WERI-Rb-1 (cell line): ENCODE measurements at places on chromosomes 4 and X.

DNA sequence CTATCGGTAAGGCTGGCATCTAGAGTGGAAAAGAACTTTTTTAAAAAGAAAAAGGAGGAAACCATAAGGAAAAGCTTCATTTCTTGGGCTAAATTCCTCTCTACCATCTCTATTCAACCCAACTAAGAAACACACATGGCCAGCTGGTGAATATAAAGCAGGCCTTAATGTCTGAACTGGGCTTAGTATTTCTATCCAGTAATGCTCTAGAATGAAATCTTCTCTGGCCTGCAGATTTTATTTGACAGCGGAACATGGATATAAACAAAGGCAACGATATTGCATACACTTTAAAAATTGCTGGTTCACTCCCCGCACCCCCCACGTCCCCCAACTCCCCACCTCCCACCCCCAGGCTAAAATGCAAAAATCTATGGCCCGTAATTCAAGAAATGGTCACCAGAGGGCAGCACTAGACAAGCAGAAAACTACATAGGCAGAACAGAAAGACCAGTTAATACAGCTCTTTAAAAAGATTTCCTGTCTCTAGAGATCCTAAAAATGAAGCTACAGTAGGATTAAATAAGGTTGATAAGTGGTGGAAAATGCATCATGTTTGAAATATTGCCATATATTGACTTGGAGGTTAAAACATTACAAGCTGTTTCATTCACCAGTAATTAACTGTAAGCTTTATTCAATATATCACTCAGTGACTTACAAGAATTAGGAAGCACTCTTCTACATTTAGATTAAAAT is 155.2 kb upstream of the GALNT7 start:
- DNase-seq, result peak; percentile 62

DNA sequence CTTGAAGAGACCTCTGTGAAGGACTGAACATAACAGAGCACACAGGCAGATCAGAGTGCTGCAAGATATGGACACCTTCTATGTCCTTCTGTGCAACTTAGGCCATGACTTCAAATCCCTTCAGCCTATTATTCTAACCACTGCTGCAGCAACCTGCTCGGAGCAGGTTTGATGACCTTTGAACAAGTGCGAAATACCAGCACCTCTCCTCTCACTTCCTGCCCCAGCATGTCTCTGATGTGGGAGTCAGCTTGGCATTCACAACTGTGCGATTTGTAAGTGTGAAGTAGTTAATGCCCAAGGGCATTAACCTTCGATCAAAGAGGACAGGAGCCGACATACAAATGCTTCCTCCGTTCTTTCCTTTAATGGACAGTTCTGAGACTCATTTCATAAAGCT is 1.6 kb upstream of the EXOC1 start:
- no peak for DNase-seq

DNA sequence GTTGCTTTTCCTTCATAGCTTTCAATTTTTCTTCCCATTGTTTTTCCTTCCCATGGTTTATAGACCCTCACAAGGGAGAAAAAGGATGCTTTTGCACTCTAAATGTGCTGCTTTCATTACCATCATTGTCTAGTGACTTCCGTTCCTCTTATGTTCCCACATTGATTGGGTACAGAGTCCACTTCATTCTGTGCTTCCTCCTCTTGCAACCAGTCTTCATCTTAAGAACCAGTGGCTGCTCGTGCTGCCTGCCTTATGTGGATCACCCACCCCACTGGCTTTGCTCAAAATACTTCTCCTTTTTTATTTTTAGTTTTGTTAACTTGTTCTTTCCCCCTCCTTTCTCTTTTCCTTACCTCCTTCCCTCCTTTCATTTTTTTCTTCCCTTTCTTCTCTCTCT is 76.5 kb upstream of the BOD1L1 start:
- DNase-seq, result no peak

- no peak for DNase-seq
These were observed 61.9 kb downstream of the PRKG2 start for GRCh38 chr4:81152839-81153713.

- DNase-seq, result no peak
These were observed 440.3 kb upstream of the AADAT start for GRCh38 chr4:170529748-170530722.

DNA sequence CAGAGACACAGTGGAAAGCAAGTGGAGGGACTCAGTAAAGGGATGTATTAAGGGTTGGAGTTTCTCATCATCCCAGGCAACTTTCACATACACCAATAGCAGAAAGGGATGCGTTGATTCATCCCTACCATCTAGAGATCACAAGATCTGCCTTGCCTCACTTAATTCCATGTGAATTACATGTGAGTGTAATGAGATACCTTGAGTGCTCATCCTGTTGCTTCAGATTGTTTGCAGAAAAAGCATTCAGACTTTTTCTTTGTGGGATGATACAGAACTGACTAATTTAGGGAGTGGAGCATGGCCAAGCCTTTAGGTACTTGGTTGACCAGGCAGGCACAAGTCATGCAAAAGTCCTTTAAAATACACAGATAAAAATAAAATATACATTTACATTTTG is 124.8 kb upstream of the SLIT2 start:
- DNase-seq, result no peak

- DNase-seq, result no peak
These were observed 1099.3 kb upstream of the DIAPH2 start for GRCh38 chrX:95585321-95585720.

DNA sequence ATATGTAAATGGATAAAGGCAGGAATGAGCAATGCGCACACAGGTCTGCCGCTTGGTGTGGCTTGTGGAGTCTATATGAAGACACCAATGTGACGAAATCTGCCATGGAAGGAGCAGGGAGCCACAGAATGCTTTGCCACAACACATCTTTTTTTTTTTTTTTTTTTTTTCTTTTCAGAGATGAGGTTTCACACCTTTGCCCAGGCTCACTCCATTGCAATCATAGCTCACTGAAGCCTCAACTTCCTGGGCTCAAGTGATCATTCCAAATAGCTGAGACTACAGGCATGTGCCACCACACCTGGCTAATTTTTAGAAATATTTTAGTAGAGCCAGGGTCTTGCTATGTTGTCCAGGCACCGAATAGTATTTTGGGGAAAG is 17.4 kb upstream of the SLC34A2 start:
- DNase-seq, result no peak

DNA sequence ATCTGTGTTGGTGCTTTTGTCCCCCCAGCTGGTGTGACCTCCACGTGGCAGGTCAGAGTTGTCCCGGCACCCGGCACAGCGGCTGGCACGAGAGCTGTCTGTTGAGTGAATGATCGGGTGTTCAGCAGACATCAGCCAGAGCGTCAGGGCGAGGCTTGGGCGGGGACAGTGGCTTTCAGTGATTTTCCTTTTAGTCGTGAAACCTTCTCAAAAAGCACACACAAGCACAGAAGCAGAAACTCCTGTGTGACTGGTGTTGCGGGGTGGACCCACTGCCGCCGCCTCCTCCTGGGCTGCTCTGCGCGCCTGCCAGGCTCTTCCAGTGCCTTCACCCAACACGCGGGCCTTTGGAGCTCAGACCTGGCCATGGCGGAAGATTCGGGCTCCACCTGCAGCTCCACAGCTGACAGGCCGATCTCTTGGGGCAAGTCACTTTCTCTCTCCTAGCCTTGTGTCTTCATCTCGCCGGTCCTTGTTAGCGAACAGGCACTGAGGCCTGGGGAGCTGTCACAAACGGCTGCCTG is 51.4 kb upstream of the HGFAC start:
- DNase-seq, result no peak

DNA sequence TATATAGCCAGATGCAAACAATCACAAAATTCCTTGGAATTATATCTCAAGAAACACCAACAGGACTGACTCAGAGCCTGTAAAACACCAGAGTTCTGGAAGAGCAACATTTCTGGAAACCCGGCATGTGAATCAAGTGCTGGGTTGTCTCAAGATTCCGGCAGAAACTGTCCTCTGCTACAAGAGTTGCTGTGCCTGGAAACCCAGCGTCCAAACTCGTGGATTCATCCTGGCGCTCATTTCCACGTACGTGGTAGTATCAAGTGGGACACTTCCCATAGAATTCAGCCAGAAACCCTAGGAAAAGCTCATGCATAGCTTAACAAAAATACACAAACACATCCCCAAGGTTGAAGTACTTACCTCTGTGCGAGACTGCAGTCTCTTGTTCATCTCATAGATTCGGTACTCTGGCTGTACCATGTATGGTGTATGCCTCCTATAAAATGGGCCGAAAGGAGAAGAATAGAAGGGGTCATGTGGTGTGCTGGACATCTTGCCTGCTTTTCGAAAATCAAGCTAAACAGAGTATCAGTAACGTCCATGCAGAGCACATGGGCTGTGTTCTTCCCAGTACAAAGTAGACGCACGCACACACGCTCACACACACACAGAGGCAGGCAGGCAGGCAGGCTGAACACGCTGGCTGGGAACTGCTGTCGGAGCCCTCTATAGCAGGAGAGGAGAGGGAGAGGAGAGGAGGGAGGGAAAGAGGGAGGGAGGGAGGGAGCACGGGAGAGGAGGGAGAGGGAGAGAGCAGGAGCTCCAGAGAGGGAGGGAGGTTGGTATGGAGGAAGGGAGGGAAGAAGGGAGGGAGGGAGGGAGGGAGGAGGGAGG is at the start of gene LDB2:
TSS of gene LDB2 (minus strand) at position 655 of the 837 bp plus-strand sequence.
- no peak for DNase-seq

- DNase-seq, result no peak
These were observed 94.3 kb downstream of the GPRIN3 start for GRCh38 chr4:89213382-89213701.
